ENCODE measurements at places on chromosomes 6 and 20.

DNA sequence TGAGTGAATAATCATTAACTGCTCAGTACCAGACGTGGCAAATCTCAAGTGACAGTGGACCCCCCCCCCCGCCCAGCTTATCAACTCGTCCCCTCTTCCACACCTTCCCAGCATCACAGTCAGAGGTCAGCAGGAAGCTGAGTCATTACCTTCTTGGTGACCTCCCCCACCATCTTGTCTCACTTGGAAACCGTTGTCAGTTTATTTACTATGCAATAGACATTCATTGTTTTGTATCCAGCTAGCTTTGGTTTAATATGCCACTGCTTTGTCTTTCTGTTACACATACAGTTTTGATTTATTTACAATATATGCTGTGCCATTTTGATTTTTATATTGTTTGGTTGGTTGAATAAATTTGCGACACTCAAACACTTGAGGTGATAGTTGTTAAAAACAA is 158.1 kb downstream of the QKI start:
- no peak for DNase-seq

DNA sequence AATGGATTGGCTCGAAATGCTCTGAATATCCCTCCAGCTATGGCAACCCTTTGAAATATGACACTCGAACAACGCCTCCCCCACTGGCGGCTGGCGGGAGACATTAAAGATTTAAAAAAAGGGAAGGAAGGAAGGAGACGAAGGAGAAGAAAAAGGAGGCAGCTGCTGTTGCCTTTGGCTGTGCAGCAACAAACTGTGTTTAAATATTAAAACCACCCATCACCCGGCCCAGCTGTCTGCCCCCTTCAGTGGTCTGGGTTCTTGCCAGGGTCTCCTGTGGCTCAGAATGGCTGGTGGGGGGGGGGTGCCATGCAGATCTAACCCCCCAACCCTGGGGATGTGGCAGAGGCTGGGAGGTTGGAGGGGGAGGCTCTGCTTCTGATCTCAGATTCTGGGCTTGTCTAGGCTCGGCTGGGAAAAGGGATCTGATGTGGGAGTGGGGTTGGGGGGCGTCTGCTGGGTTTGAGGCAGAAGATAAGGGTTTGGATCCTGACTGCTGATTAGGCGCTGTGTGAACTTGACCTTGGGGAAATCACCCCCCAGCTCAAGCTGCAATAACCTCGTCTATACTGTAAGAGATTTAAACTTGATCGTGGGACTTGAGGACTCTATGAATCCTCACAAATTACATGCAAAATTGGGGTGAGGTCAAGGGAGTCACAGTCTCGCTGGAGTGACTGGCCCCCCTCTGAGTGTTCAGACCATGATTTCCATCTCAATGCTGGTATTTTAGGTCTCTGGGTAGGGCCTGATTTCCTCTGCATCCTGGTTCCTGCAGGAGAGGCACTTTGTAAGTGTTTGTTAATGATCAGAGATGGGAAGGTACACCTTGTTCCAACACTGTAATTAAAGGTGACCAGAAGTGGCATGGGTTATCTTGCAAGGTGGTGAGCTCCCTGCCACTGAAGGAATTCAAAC is 40.3 kb upstream of the BLCAP start:
- DNase-seq = peak; percentile 31

- DNase-seq = no peak
These were observed 113.4 kb upstream of the AKIRIN2 start for GRCh38 chr6:87815449-87815848.

GRCh38 chr6:22821664-22822320 is 252.4 kb downstream of the HDGFL1 start:
- no peak for DNase-seq

DNA sequence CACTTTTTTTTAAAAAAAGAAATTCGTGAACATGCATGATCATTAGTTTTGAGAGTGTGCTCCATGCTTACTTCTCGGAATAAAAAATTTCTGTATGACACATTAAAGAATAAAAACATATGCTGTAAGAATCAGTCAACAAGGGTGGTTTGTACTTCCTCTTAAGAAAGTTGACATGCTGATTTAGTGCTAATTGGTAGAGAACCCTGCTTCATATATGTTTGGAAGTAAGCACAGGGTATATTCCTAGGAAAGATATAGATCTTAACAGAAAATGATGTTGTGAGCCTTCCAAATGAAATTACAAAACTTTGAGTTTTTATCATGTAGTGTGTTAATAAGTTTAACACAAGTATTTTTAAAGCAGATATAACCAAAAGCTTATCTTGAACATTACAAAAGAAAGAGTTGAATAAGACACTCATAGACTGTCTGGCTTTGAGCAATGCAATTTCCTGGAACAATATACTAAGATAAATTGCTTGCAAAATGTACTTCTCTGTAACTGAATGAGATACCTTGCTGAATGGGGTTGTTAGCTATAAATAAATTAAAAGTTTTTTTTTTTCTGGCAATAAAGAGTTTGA is 13.8 kb upstream of the VIP start:
- no peak for DNase-seq

GRCh38 chr6:168145747-168146596 is 67.0 kb upstream of the FRMD1 start:
- DNase-seq = peak; percentile 56

GRCh38 chr20:61913423-61914225 is 152.1 kb downstream of the TAF4 start:
- DNase-seq = no peak

- DNase-seq = no peak
These were observed 40.4 kb upstream of the TINAG start for GRCh38 chr6:54267798-54268197.

GRCh38 chr6:73696966-73697655 is 1.1 kb downstream of the CD109 start:
- no peak for DNase-seq

DNA sequence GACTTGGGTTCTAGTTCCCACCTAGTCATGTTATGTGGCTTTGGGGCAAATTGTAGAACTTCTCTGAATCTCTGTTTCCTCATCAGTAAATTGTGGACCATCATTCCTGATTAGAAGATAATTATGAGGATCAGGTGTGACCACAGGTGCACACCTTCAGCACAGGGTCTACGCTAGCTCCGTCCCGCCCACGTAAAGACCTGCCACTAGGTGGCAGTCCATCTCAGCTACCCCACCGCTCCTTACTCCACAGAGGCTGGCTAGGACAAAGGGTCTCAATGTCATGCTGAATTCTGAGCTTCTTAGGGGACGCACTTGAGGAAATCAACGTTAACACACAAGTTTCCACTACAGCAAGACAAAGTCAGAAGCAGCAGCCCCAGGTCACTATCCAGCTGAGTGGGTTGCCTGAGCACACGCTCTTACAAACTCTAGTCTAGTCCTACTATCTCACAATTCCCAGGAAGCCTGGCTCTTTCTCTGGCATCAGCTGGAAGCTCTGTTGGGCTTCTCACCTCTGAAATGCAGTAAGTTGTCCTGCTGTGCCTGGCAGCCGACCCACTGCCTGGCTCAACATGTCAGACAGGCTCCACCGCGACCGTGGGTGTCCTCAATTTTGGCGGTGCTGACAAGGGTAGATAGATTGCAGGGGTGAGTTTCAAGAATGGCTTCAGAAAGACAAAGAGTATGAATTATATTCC is 2.0 kb upstream of the PLCG1 start:
- no peak for DNase-seq

DNA sequence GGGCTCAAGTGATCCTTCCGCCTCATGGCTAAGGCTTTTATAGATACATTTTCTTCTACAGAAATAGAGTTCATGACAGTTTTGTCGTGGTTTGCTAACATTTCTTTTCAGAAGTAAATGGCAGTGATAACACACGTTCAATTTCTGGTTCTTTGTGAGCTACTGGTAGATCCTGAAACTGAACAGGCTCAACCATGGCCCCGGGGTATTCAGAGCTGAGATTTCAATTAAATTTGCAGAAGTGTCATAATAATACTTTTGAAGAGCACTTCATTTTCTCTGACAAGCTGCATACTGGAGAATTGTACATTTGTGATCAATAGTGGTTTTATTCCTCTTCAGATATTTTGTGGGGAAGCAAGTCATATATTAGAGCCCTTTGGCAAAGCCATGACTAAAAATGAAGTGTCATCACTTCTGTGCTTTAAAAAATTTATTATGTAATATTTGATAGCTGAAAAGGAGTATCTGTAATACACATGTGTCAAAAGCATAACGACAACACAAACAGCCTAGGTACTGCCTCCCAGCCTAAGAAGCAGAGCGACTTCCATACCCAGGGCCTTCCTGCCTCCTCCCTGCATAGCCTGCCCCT is 84.3 kb upstream of the SCP2D1 start:
- no peak for DNase-seq

- DNase-seq = no peak
These were observed 539 bp downstream of the TMEM200A start for GRCh38 chr6:130366107-130367005.
